Tibial nerve (tissue), 4 donors: ENCODE measurements at places on chromosomes 7 and 10. TPM values are rescaled to one million over a fixed set of nuclear protein-coding genes. Genes with fewer than 3 reads are reported as not detected.

Gene PVRIG
- total RNA-seq, result not detected

Gene GRM3
- total RNA-seq, result not detected

Gene CCDC172
- total RNA-seq, result not detected

Gene TAS2R41
- not detected for total RNA-seq

Gene CPN1
- total RNA-seq, result not detected

Gene SMKR1
- not detected for total RNA-seq

Gene RBP3
- total RNA-seq, result not detected

Gene GNG11
- total RNA-seq, result 22.5 TPM

Gene LRMDA
- 18.6 TPM for total RNA-seq

Gene GIMAP7
- total RNA-seq, result 23.4 TPM

Gene ABCB4
- 0.90 TPM for total RNA-seq

GRCh38 chr7:48087349-48087748 is 1.7 kb upstream of the UPP1 start:
- no peak for DNase-seq
- no peaks in the 10 kb centered on the region for H3K36me3 ChIP-seq
- peaks cover 31% of the 10 kb centered on the region for H3K4me1 ChIP-seq
- no peak overlapping the region for H3K4me3 ChIP-seq

- H3K27me3 ChIP-seq, result no peaks in the 10 kb centered on the region
- DNase-seq, result no peak
- no peaks in the 10 kb centered on the region for H3K36me3 ChIP-seq
- no peak overlapping the region for H3K27ac ChIP-seq
- no peak overlapping the region for H3K4me3 ChIP-seq
- H3K4me1 ChIP-seq, result no peaks in the 10 kb centered on the region
These were observed 750.6 kb upstream of the PCDH15 start for GRCh38 chr10:55551603-55552002.

- H3K4me1 ChIP-seq, result no peaks in the 10 kb centered on the region
- no peak for DNase-seq
- H3K27me3 ChIP-seq, result no peaks in the 10 kb centered on the region
- H3K36me3 ChIP-seq, result no peaks in the 10 kb centered on the region
- no peak overlapping the region for H3K4me3 ChIP-seq
These were observed 202.8 kb downstream of the BAMBI start for GRCh38 chr10:28879875-28880682.

- no peaks in the 10 kb centered on the region for H3K36me3 ChIP-seq
- H3K27ac ChIP-seq, result peak overlapping the region; percentile 3
- DNase-seq, result no peak
- no peaks in the 10 kb centered on the region for H3K27me3 ChIP-seq
- H3K4me3 ChIP-seq, result no peak overlapping the region
These were observed 67.8 kb downstream of the EMX2 start for GRCh38 chr10:117610321-117610720.

DNA sequence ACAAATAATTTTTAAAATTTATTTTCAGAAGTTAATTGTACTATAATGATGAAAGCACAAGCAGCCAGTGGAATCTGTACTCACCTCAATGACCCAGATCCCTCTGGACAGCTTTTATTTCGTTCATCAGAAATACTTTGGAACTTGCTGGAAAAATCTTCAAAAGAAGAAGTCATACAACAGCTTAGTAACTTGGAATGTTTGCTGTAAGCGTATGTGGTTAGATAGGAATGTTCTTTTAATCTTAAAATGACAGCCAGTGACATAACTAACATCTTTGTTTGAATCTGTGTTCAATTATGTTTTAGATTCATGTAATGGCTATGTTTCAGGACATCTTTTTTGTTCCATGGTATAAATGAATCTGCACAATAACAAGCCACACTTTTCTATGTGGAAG is 26.8 kb downstream of the CFAP69 start:
- DNase-seq, result no peak
- H3K27me3 ChIP-seq, result no peaks in the 10 kb centered on the region
- peak overlapping the region; percentile 47 for H3K27ac ChIP-seq
- H3K36me3 ChIP-seq, result no peaks in the 10 kb centered on the region
- H3K4me1 ChIP-seq, result no peaks in the 10 kb centered on the region

GRCh38 chr10:60260321-60260720 is 129.4 kb downstream of the ANK3 start:
- no peak for DNase-seq
- no peaks in the 10 kb centered on the region for H3K36me3 ChIP-seq
- H3K27me3 ChIP-seq, result no peaks in the 10 kb centered on the region
- H3K4me3 ChIP-seq, result no peak overlapping the region
- no peak overlapping the region for H3K27ac ChIP-seq
- no peaks in the 10 kb centered on the region for H3K4me1 ChIP-seq

- no peaks in the 10 kb centered on the region for H3K27me3 ChIP-seq
- DNase-seq, result no peak
- no peak overlapping the region for H3K4me3 ChIP-seq
- H3K4me1 ChIP-seq, result no peaks in the 10 kb centered on the region
- H3K27ac ChIP-seq, result no peak overlapping the region
These were observed 148.7 kb downstream of the BBS9 start for GRCh38 chr7:33278095-33278494.

DNA sequence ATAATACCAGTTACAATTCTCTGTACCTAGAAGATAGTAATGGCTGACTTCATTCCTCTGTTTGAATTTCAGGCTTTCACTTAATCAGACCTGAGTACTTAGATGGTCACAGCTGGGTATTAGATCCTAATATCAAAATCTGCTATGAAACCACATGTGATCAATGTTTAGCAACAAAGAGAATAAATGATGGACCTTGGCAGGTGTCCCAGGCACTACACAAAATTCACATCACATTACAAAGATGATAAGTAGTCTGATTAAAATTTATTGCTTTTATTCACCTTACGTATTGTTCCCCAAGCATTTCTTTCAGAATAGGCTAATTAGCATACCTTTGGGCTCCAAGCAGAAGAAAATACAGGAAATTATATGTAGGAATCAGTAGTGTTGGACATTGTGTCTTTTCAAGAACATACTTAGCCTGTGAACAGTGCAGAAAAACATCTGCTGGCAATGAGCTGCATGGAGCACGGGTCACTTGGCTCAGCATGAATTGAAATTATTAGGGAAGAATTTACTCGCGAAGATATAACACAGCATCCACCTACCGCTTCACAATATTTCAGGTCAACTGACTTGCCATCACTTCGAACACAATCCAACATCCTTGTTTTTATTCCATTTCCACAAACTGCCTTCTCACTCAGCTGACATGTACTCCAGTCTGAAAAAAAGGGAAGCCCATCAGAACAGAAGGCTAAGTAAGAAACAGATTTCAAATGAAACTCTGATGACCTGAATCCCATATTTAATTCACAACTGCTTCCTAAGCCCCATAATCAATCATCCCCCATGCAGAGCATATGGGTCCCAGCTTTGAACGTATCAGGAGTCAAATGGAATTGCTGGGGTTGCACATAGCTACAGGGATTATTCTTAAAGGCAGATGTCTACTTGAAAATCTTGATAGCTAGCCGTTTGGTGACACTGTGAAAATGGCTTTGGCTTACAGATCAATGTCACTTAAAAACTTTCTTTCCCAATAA is 421.0 kb downstream of the THSD7A start:
- H3K36me3 ChIP-seq, result no peaks in the 10 kb centered on the region
- no peak overlapping the region for H3K27ac ChIP-seq
- DNase-seq, result no peak
- no peaks in the 10 kb centered on the region for H3K4me1 ChIP-seq

DNA sequence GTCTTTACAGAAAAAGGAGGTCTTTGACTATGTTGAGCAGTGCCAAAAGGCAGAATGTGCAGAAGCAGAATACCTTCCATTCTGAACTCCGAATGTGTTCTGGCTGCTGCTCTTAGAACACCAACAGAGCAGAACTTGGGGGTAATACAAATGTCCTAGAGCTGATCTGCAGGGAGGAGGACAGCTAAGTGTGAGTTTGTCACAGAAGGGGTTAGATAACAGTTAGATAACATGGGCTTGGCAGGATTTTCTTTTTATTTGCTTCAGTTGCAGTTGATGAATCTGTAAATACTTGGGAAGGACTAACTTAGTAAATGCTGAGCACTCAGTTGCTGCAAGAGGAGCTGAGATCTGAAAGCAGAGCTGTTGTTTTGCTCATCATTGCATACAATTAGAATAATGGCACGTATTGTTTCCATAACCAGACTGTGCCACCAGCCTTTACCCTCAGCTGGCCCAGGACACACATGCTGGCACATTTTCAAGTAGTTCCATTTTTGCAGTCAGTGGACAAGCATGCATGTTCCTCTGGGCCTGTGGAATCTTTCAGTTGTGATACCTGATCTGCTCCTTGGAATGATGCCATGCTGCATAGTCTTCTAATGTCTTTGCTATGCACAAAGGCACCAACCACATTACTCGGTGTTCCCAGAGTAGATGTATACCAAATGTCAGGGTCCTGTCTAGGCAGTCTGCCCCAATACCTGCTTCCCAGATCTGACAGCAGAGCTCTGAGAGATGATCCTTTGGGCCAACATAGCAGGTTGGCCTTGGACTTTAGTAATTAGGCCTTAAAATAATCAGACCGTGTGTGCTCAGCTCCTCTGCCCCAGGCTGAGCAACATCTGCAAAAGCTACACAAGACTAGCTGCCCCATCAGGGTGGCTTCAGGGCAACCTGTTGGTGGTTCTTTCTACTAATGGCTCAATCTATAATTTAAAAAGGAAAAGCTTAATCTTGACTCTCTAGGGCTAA is 55.7 kb downstream of the GSDME start:
- H3K4me3 ChIP-seq, result no peak overlapping the region
- peaks cover 21% of the 10 kb centered on the region for H3K4me1 ChIP-seq
- H3K27me3 ChIP-seq, result no peaks in the 10 kb centered on the region
- no peak for DNase-seq

DNA sequence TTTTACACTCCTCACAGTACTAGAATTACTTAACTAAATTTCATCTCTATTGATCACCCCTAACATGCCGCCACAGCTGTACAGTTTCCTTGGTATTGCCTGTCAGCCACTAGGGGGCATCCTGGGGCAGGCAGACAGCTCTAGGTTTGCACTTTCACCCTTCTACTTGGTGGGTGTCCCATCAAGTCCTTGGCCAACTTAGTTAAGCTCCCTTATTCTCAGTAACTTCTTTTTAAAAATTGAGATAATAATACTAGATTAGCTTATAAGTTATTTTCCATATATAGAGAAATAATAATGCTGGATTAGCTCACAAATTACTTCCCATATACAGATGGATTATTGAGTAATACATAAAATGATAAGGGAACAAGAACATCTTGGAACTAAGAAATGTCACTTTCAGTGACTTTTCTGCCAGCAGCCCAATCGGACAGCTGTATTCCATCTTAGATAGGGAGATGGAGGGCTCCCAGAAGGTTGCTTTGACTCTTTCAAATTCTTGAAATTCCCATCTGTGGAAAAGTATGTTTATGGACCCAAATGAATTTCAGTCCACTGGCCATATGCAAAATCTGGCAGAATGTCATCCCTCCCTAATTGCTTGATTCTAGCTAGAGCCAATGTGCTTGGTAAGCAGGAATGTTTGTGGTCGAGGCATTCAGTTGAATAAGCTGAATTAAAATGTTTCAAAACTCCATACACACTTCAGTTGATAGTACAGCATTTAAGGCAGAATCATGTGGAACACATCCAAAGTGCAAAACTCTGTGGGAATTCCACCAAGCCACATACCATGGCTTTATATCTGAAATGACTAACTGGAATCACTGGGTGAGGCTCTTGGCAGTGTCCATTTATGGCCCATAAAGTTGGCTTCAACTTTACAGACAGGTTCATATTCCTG is 309.7 kb downstream of the CSTF2T start:
- no peaks in the 10 kb centered on the region for H3K4me1 ChIP-seq
- H3K27ac ChIP-seq, result no peak overlapping the region
- H3K27me3 ChIP-seq, result no peaks in the 10 kb centered on the region
- H3K36me3 ChIP-seq, result no peaks in the 10 kb centered on the region

GRCh38 chr7:142587578-142588191 is 161.6 kb upstream of the PRSS1 start:
- H3K27me3 ChIP-seq, result no peaks in the 10 kb centered on the region
- DNase-seq, result no peak
- no peaks in the 10 kb centered on the region for H3K36me3 ChIP-seq
- H3K4me3 ChIP-seq, result no peak overlapping the region
- H3K27ac ChIP-seq, result no peak overlapping the region
- no peaks in the 10 kb centered on the region for H3K4me1 ChIP-seq

DNA sequence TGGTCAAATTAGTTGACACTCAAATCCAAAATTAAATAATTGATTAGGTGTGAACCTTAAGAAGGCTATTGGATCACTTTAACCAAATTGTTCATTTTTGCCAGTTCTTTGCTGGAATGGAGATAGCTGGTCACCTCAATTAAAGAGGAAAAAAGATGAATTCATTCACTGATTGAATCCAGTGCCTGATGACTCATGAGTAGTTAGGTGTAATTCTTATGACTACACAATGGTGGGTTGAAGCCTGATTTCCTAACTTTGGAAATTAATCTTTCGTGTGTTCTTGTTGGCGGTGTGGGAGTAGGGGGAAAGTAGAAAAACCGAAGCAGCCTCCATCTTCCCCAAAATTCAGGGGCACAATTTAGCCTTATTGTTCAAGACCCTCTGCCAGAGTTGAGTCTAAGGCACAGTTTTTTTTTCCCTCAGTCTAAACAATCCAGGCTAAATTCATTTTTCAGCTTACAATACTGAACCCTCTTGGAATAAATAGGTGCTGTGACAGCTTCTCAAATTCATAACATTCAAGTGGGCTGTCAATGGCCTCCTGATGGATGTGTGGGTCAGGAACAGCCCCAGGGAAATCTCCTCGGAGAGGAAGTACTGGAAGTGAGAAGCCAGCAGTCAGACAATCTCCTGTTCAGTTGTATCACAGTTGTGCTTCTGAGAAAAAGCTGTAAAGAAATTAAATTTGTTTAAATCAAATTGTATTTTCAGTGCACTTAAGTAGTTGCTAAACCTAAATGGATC is 356.6 kb downstream of the BBS9 start:
- H3K27me3 ChIP-seq, result no peaks in the 10 kb centered on the region
- H3K4me1 ChIP-seq, result no peaks in the 10 kb centered on the region
- H3K4me3 ChIP-seq, result no peak overlapping the region

- no peaks in the 10 kb centered on the region for H3K4me1 ChIP-seq
- peak; percentile 53 for DNase-seq
- H3K27ac ChIP-seq, result peak overlapping the region; percentile 34
- no peaks in the 10 kb centered on the region for H3K36me3 ChIP-seq
- no peaks in the 10 kb centered on the region for H3K27me3 ChIP-seq
These were observed 11.5 kb downstream of the NPFFR1 start for GRCh38 chr10:70271996-70272924.

GRCh38 chr7:11757153-11757552 is 74.8 kb downstream of the THSD7A start:
- no peaks in the 10 kb centered on the region for H3K36me3 ChIP-seq
- no peak for DNase-seq
- no peak overlapping the region for H3K4me3 ChIP-seq

DNA sequence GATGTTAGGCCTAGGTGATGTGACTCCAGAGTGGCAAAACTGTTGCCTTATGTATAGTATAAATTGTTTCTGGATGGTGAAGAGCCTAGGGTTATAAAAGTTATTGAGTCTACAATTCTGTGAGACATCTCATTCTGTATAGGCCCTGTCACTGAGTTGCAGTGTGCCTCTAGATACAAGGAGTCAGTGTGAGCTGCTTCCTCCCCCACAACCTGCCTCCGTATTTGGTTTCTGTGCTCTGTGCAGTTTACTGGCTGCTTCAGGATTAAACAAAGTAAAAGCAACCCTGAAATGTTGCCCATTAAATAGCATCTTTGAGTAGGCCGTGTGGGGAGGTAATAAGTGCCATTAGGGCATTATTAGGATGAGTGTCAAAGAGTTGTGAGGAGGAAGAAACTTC is 1.9 kb upstream of the IFRD1 start:
- H3K4me3 ChIP-seq, result no peak overlapping the region
- peaks cover 14% of the 10 kb centered on the region for H3K4me1 ChIP-seq
- no peak for DNase-seq
- H3K36me3 ChIP-seq, result no peaks in the 10 kb centered on the region
- peak overlapping the region; percentile 99 for H3K27ac ChIP-seq

- no peaks in the 10 kb centered on the region for H3K4me1 ChIP-seq
- no peak overlapping the region for H3K4me3 ChIP-seq
- no peak overlapping the region for H3K27ac ChIP-seq
- no peak for DNase-seq
These were observed 125.1 kb downstream of the ANKRD7 start for GRCh38 chr7:118349604-118350003.
